ENCODE measurements at places on chromosomes 7 and 10. TPM values are rescaled to one million over a fixed set of nuclear protein-coding genes. Genes with fewer than 3 reads are reported as not detected.

- ATAC-seq: no peak
Measured at GRCh38 chr10:71461457-71461856, 64.7 kb downstream of the CDH23 start.

DNA sequence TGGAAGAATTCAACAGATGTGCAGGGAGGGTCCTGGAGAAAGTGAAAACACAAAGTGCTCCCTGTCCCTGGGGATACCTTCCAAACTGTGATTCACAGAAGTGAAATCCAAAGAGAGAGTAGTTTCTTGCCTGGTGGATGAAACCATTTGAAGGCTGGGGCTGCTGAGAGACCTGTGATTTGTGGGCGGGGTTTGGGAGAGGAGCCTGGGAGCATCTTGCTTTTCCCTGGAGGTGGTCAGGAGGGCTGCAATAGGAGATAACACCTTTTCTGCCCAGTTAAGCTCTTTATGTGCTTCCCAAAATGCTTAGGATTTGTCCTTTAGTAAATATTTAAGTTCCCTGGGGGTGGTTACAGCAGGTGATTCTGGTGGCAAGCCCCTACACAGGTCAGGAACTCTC is 105.3 kb upstream of the TPK1 start:
- ATAC-seq: no peak

- ATAC-seq: no peak
Measured at GRCh38 chr10:79883986-79884385, 57.4 kb downstream of the NUTM2E start.

DNA sequence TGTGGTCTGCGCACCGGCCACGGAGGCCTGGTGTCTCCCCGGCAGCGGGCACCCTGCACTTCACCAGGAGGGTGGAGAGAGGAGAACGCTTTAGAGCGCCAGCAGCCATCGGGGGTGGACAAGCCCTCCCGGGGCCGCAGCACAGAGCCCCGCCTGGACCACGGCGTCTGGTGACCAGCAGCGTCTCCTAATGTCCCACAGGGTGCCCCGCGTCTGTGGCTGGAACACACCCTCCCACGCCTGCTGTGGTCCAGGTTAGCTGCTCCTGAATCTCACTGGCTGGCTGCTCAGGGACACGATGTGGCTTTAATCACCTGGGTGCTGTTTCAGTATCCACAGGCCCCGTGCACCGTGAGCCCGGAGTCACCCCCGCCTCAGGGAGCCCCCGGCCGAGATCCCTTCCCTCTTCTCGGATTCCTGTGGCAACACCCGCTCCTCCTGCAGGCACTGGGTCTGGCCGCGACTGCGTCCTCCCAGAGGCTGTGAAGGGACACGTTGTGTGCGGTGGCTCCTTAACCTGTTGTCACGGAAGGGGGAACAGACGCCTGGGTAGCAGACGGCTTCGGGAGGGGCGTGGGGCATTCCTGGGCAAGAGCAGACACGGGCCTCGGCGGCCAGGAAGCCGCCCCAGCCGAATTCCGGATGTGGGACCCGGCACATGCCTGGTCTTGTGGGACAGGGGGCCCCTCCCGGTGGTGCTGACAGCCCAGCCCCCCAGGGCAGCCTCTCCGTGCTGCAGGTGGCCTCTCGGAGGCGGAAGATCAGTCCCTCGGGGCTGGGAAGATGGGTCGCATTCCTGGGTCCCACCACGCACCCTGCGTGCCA is 78.9 kb downstream of the FOXL3 start:
- ATAC-seq: peak; percentile 52

DNA sequence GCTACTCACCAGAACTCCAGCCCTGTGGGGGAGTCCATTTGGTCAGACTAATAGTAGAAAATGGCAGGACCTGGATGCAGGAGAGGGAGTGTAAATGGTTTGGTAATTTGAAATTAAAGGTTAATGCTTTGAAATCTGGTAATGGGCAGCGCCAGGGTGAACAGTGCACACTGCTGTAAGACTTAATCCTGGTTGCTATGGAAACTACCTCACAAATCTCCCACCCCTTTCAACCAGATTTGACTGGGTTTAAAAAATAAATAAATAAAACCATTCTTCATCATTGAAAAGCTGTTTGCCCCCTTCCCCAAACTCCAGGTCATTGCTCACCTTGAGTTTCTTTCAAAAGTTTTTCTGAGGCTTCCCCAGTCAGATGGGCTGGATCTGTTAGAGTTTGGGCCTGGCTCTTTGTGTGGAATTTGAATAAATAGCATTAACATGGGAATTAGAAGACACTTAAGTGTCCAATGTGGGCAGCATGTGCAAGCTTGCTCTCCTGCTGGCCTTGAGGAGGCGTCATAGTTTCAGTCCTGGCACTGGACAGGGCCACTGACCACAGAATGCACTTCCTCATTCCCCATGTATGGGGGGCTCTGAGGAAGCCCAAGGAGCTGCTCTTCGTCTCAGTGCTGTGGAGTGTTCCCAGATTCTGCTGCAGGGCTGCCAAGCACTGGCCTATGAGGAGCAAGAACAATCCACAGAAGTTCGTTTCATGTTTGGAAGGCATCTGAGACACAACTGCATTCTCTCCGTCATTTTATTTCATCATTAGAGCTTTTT is 90.7 kb downstream of the LRRC4 start:
- no peak for ATAC-seq

- no peak for ATAC-seq
Measured at GRCh38 chr7:4113976-4114375, 568.1 kb upstream of the FOXK1 start.

GRCh38 chr7:105153531-105153930 is 139.5 kb downstream of the KMT2E start:
- no peak for ATAC-seq

- ATAC-seq: no peak
Measured at GRCh38 chr7:92737706-92738105, 98.7 kb downstream of the CDK6 start.

GRCh38 chr7:142753366-142753765 is 4.1 kb downstream of the PRSS1 start:
- ATAC-seq: no peak

DNA sequence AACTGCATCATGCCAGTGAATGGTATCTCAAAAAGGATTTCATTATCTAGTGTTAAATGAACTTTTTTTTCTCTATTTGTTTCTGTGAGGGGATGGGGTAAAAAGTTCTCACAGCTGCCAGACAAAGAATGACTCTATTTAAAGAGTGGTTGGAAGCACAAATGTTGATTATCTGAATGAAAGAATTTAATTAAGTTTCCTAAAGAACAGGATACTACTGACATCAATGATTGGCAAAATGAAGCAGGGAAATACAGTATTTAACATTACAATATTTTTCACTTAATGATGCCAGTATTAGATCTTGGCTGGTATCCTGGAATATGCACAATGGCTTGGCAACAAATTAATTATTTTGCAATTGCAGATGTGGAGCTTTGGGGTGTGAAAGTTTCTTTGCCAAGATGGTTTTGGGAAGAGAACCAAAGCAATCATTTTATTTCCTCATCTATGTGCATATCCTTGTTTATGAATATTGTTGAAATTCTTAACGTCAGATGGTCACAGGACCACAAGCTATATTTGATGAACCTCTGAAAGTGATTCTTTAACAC is 336.8 kb downstream of the ARL4A start:
- peak; percentile 20 for ATAC-seq

PPP1R17 gene
- not detected for total RNA-seq

ADRB1 gene
- total RNA-seq: 0.04 TPM

MYO1G gene
- total RNA-seq: 1.1 TPM

OR2A7 gene
- total RNA-seq: 5.7 TPM
